Neural crest cell (in vitro differentiated cells): ENCODE measurements at places on chromosomes 6 and 20. TPM values are rescaled to one million over a fixed set of nuclear protein-coding genes. Genes with fewer than 3 reads are reported as not detected.

DNA sequence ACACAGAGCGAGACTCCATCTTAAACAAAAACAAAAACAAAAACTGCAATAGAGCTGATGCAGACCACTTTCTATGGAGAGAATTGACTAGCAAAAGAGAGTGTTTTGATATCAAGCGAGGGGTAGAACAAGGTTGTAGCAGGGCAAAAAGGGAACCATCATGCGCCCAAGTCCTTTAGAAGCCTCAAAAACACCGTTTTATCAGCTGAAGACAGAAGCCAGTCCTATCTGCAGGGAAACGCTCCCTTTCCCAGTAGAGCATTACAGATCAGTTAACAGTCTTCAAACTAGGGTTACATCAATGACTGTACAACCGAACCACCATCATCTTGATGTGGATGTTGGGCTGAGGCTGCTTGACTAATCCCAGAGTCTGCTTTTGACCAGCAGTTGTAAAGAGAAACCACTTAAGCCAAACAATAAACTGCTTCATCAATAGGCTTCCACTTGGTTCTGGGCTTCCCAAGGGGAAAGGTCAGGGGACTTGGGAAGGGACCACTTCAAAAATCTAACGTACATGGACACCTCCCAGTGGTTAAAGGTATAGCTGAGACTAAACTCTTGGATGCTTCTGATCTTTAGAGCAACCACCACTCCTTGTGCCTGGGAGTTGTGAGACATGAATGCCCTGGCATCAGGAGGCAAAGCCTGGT lies 59.6 kb upstream of the SPDEF start:
- DNase-seq, result no peak
- no peak overlapping the region for H3K4me3 ChIP-seq
- H3K4me1 ChIP-seq, result peaks cover 4% of the 10 kb centered on the region
- H3K27ac ChIP-seq, result no peak overlapping the region
- no peaks in the 10 kb centered on the region for H3K36me3 ChIP-seq

The GFOD1 gene
- total RNA-seq, result 2.2 TPM in 2 replicates

DNA sequence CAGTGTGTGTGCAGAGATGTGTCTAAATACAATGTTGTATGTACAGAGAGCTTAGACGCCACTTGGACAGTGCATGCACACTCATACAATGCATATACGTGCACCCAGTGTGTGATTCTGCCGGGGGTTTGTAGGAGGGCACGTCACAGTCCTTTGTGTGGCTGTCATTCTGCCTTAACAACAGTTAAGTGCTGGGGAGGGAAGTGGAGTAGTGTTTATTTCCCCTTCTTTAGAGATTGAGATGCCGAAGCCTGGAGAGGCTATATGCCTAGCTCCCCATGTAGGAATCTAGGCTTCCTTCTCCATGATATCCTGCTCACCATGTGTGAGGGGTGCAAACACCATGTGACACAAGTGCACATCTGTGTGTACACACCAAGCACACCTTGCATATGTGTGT lies 38.2 kb downstream of the MDFI start:
- H3K27ac ChIP-seq, result no peak overlapping the region
- no peaks in the 10 kb centered on the region for H3K36me3 ChIP-seq
- H3K4me1 ChIP-seq, result peaks cover 25% of the 10 kb centered on the region
- no peak for DNase-seq
- H3K4me3 ChIP-seq, result no peak overlapping the region

- DNase-seq, result no peak
- H3K36me3 ChIP-seq, result peaks cover 7% of the 10 kb centered on the region
- no peak overlapping the region for H3K27ac ChIP-seq
- no peak overlapping the region for H3K4me3 ChIP-seq
These were observed 170.6 kb downstream of the CARMIL1 start for GRCh38 chr6:25449774-25450173.

DNA sequence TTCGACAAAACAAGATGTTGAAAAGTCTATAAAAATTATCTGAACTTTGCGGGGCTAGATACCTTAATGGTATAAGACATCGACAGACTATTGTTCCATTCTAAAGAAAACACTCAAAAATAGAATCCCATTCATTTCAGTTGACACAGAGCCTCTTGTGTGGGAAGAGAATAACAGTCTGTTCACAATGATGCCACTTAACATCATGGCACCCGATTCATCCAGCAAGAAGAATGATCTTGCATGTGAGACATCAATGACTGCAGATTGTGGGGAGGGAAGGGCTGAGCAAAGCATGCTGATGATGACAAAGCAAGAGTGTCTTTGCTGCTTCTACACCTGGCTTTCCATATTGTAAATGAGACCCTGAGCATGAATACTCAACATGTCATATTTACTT lies 49.7 kb upstream of the ARMH2 start:
- no peak overlapping the region for H3K4me3 ChIP-seq
- H3K27ac ChIP-seq, result no peak overlapping the region
- H3K36me3 ChIP-seq, result peaks cover 2% of the 10 kb centered on the region
- H3K27me3 ChIP-seq, result no peaks in the 10 kb centered on the region
- no peak for DNase-seq
- peaks cover 24% of the 10 kb centered on the region for H3K4me1 ChIP-seq

DNA sequence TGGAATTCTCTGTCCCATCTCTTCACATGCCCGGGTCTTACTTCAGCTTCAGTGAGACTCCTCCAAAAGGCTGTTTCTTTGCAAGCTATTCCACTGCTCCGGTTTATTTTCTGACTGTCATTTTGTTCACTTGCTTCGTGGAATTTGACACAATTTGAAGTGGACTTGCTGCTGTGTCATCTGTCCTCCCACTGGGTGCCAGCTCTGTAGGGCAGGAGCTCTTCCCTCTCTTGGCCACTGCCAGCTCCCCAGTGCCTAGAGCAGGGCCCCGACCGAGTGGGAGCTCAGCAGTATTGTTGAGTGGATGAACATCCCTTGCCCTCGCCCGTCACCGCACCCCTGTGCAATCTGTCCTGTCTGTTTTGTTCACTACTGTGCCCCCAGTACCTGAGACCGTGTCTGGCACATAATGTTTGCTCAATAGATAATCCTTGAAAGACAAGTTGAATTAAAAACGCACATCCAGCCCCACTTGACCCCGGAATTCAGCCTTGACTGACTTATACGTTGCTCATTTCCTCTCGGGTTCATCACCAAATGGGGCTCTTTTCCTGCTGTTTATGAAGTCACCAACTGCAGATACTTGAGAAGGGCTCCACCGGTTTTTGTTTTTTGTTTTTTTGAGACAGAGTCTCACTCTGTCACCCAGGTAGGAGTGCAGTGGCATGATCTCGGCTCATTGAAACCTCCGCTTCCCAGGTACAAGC lies 170.3 kb upstream of the KCNG1 start:
- DNase-seq, result no peak
- no peak overlapping the region for H3K27ac ChIP-seq
- peaks cover 2% of the 10 kb centered on the region for H3K27me3 ChIP-seq
- no peak overlapping the region for H3K4me3 ChIP-seq
- H3K36me3 ChIP-seq, result no peaks in the 10 kb centered on the region

DNA sequence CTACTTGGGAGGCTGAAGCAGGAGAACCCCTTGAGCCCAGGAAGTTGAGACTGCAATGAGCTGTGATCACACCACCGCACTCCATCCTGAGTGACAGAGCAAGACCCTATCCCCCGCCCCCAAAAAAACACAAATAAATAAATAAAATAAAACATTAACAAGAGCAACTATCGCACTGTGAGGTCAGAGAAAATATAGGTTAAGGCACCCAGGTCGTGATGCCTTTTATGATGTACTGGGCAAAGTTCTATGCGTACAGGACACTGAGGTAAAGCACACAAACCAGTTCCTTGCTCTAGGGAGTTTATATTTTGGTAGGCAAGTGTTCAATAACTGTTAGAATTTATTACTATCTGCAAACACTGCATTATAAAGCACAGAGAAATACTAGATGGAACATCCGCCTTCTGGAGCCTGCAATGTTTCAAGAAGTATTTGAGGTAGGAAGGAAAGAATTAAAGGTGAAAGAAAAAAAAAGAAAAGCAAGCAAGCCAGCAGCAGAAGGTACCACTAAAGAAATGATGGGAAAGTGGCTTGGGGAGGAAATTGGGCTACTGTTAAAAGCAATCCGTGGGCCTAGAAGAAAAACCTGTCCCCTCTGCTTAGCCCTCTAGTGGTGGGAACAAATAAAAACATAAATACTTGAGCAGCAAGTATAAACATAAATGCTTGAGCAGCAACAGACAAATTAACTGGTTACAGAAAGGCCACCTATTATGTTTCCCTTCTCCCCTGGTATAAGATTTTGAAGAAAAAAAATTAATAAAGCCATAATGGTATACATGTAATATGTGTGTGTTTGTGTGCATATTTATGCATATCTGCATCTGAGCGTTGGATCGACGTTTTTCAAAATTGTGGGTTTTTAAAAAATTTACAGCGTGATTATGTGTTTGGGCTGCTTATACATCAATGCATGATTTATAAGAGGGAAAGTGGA lies 128.0 kb downstream of the PHACTR1 start:
- H3K4me1 ChIP-seq, result no peaks in the 10 kb centered on the region
- H3K27ac ChIP-seq, result no peak overlapping the region
